Natural killer cell treated with Interleukin-12 subunit alpha and Interleukin-12 subunit beta and Interleukin-15 and Interleukin-18, amount 100 ng/mL, for 72 hours (primary cell): ENCODE measurements at places on chromosomes 6 and 20.
A peak's percentile ranks its signal among the peaks of the same experiment; 100 is the strongest.

GRCh38 chr6:67775333-67775732 lies 859.7 kb upstream of the ADGRB3 start:
- DNase-seq = no peak
- H3K27me3 ChIP-seq = no peaks in the 10 kb centered on the region
- no peaks in the 10 kb centered on the region for H3K4me1 ChIP-seq
- no peak overlapping the region for H3K27ac ChIP-seq
- H3K36me3 ChIP-seq = peaks cover 4% of the 10 kb centered on the region
- H3K4me3 ChIP-seq = no peak overlapping the region

GRCh38 chr6:104858642-104859041 lies 1.1 kb downstream of the HACE1 start:
- no peaks in the 10 kb centered on the region for H3K36me3 ChIP-seq
- no peak for DNase-seq
- peaks cover 14% of the 10 kb centered on the region for H3K4me1 ChIP-seq
- H3K27me3 ChIP-seq = peaks cover 7% of the 10 kb centered on the region
- no peak overlapping the region for H3K27ac ChIP-seq
- H3K4me3 ChIP-seq = peak overlapping the region; percentile 85

DNA sequence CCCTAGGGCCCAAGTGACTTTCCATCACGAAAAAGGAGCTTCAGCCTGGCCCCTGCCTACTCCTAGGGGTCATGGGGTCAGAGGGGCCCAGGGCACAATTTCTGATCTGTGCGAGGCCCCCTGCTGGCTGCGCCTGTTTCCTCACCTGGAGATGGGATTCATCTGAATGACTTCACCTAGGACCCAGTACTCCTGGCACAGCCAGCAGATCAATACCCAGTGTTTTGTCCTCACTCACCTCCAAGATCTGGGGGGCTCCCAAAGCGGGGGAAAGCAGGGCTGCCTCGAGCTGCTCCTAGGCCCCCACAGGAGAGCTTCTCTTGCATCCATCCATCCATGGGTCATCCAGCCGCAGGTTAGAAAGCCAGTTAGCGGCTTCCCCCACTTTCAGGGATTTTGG lies 33.8 kb downstream of the CD40 start:
- no peaks in the 10 kb centered on the region for H3K4me1 ChIP-seq
- no peak overlapping the region for H3K27ac ChIP-seq
- no peaks in the 10 kb centered on the region for H3K36me3 ChIP-seq

GRCh38 chr6:100719883-100720682 lies 161.0 kb downstream of the ASCC3 start:
- H3K27me3 ChIP-seq = no peaks in the 10 kb centered on the region
- H3K27ac ChIP-seq = no peak overlapping the region
- no peak for DNase-seq
- peaks cover 8% of the 10 kb centered on the region for H3K4me1 ChIP-seq
- peaks cover 4% of the 10 kb centered on the region for H3K36me3 ChIP-seq
- H3K4me3 ChIP-seq = peak overlapping the region; percentile 43

GRCh38 chr6:61193771-61194170 lies 1092.3 kb downstream of the KHDRBS2 start:
- peaks cover 6% of the 10 kb centered on the region for H3K36me3 ChIP-seq
- DNase-seq = no peak
- no peak overlapping the region for H3K4me3 ChIP-seq
- no peak overlapping the region for H3K27ac ChIP-seq
- no peaks in the 10 kb centered on the region for H3K4me1 ChIP-seq

GRCh38 chr6:117550618-117551242 lies 51.6 kb downstream of the GOPC start:
- no peaks in the 10 kb centered on the region for H3K27me3 ChIP-seq
- no peak for DNase-seq
- peaks cover 35% of the 10 kb centered on the region for H3K4me1 ChIP-seq
- no peak overlapping the region for H3K27ac ChIP-seq
- H3K36me3 ChIP-seq = no peaks in the 10 kb centered on the region
